ENCODE measurements at places on chromosomes 1 and 21.

GRCh38 chr1:88610687-88611086 lies 73.4 kb upstream of the PKN2 start:
- DNase-seq, result no peak

- DNase-seq, result no peak
These were observed 22.1 kb downstream of the TFB2M start for GRCh38 chr1:246544001-246544400.

DNA sequence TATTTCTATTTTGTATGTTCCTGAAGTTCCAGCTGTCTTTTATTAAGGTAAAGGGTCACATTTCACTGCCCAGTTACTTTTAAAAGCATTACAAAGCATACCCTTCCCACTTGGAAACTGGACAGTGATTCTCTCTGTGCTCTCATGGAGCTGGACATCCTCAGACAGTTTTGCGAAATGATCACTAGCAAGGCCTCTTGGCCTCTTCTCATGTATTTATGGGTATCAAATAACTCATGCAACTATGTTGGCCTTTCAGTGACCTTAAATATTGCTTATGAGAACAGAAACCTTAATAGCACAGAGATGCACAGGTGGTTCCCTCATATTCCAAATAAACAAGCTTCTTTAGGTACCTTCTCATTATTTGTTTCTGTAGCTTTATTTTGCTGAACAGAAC lies 7.9 kb upstream of the AMPD1 start:
- DNase-seq, result no peak

GRCh38 chr1:222654849-222655248 lies 37.0 kb downstream of the MIA3 start:
- DNase-seq, result no peak

GRCh38 chr1:6979003-6979613 lies 193.9 kb downstream of the CAMTA1 start:
- DNase-seq, result no peak

GRCh38 chr21:26888256-26888655 lies 43.0 kb upstream of the ADAMTS1 start:
- no peak for DNase-seq

DNA sequence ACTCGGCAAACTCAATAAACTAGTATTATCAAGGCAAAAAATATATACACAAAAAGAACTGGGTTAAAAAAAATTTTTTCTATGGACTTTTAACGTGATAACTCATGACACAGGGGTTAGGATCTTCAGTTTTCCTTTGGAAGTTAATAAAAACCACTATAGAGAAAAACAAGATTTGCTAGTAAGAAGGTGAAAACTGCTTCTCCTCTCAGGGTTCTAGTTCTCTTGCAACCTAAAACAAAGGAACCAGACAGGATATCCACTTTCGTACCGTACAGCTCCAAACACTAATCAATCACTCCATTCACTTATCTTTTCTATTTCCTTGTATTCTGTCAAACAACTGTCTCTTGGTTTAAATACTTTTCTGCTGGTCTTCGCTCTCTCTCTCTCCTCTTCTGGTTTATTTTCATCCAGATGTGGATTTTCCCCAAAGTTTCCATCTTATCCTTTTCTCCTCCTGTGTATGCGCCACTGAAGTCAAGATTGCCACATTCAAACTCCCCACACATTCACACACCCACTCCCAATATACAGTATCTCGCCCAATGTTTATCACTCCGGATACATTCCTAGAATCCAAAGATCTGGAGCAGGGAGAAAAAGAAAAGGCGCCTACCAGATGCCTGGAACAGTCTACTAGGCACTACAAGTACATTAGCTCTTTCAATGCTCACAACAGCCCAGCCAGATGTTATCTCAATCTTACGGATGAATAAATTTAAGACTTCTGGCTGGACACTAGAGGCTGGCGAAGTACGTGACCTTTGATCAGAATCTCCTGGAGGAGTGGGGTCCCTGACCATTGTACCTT lies 775 bp upstream of the PRPF38B start:
- DNase-seq, result no peak

DNA sequence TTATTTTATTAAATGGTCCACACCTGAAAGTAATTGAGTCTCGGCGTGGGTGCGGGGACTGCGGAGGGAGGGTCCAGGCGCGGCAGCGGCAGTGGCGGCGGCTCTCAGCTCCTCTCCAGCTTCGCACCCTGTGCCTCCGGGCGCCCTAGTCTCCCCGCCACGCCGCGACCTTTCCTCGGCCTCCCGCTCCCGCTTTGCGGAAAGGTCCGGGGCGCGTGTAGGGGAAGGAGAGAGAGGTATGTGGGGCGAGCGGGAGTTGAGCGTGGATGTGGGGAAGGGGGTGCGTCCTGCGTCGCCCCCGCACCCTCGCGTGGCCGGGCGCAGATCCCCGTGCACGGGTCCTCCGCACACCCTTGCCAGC lies 13.4 kb upstream of the ALX3 start:
- DNase-seq, result no peak

- no peak for DNase-seq
These were observed 41.4 kb downstream of the RNF187 start for GRCh38 chr1:228528612-228529011.

- no peak for DNase-seq
These were observed 38.4 kb upstream of the SAMSN1 start for GRCh38 chr21:14584357-14585095.

- DNase-seq, result no peak
These were observed 119.5 kb upstream of the COA6 start for GRCh38 chr1:234253732-234254131.

- DNase-seq, result no peak
These were observed 25.8 kb upstream of the BCAS2 start for GRCh38 chr1:114607223-114607622.

DNA sequence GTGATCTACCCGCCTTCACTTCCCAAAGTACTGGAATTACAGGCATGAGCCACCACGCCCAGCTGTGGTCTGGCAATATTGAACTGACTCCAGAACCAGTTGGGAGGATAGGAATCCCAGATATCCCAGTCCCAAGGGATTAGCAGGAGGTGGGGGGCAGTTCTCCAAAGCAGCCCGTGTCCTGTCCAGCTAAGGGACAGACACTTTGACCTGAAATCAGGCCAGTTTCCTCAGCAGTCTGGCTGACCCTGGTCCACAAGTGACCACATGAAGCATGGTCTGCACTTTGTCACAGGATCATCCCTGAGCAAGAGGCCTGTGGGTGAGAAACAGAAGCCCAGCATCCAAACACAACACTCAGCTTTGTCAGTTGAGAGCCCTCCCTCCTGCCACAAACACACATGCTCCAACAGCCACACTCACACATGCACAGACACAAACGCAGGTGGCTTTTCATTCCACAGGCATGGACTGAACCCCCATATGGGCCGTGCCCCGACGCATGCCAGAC lies 2.7 kb upstream of the FDPS start:
- no peak for DNase-seq

DNA sequence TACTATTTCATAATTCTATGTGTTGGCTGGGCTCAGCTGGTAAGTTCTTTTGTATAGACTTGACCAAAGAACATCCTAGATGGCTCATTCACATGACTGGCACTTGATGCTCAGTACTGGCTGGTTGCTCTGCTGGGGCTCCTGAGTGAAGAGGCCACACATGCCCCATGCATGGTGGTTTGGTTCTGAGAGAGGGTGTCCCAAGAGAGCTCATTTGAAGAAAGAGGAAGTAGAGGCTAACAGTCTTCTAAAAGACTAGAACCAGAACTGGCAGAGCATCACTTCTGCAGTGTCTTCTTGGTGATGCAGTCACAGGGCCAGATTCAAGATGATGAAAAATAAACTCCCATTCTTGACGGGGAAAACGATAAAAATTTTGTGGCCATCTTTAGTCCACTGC lies 5.2 kb upstream of the BACH1 start:
- DNase-seq, result no peak

GRCh38 chr1:182248721-182249120 lies 142.9 kb downstream of the GLUL start:
- DNase-seq, result no peak

DNA sequence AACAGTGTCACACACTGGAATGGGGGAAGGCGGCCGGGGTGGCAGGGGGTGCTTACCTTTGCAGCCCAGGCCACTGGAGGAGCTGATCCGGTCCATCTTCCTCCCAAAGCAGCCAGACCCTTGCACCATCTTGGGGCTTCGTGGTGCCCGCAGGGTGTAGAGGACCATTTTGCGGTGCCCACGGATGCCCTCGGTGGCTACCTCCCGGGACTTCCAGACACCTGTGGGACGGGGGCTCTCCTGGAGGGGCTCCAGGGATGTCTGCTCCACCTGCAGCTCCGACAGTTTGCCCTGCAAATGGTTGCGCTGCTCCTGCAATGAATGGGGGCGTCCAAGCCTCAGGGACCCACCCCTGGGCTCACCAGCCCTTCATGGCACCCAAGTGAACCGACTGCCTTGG lies 587 bp downstream of the NPPB start:
- no peak for DNase-seq

GRCh38 chr1:145983206-145983675 lies 13.1 kb downstream of the TXNIP start:
- no peak for DNase-seq

GRCh38 chr1:232262991-232263390 lies 366.9 kb downstream of the SIPA1L2 start:
- no peak for DNase-seq

GRCh38 chr1:205570173-205570501 lies 61.7 kb downstream of the ELK4 start:
- DNase-seq, result no peak

DNA sequence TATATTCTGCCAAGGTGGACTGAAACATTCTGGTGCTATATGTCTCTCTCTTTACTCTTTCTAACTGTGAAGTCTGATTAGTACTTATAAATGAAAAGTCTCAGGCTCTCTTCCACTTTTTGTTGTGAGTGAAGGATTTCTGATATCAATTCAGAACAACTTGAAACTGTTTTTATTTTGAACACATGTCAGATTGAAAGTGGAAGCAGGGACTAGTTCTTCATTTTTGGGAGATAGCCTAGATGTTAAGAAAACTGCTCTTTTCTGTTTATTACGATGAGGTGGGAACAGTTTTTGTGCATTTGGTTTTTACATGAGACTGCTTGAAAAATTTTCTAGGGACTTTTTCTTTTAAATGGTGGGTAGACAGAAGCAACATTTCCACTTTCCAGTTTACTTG lies 14.5 kb upstream of the GBP3 start:
- no peak for DNase-seq

GRCh38 chr1:44050261-44050660 lies 19.0 kb upstream of the SLC6A9 start:
- no peak for DNase-seq

DNA sequence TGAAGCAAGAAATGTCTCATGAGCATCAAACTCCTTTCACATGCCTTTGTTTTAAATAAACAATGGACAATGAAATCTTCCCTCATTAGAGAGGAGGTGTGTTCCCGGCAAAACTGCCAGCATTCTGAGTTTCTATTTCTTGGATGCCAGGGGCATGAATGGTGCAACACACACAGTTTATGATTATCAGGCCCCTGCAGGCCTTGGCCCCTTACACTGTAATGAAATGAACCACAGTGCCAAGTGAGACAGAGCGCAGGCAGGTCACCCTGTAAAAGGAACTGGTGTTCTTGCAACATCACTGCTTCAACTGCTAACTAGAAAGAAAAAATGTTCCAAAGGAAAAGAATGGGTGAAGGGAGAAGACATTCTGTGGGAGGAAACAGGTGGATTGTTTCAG lies 3.8 kb upstream of the PIGC start:
- no peak for DNase-seq

GRCh38 chr1:154360288-154360687 lies 35.0 kb downstream of the ATP8B2 start:
- DNase-seq, result no peak

GRCh38 chr21:15732290-15732995 lies 2.7 kb downstream of the USP25 start:
- peak; percentile 45 for DNase-seq

- DNase-seq, result no peak
These were observed 210.1 kb downstream of the FGGY start for GRCh38 chr1:59506952-59507351.

DNA sequence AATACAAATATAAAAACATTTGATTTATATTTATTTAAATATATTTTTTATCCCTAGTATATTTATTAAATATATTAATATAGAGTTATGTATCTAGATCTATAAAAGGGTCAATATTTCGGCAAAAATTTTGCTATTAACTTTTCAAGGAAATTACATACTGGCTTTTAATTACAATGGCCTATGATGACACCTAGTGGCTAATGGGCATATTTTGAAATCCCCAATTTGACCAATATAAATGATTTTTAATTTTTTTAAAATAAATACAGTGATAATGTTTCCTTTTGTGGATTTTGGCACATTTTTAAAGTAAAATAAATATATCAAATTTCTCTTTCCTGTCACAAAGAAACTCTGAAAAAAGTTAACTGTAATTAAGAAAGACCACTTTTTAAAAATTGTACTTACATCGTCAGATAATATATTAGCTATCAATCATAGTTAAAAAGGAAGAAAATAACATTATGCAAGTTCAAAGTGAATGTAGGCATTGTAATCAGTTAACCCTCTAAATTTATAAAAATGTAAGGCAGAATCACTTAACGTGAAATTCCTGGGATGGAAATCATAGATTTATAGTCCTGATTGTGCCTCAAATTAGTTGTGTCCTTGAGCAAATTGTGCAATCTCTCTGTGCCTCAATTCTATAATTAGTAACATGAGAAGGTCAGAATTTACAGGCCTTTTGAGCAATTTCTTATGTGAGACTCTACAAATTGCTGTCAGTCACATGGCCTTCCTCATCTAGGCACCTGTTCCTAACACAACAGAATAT lies 25.6 kb upstream of the RGS13 start:
- DNase-seq, result peak; percentile 36

DNA sequence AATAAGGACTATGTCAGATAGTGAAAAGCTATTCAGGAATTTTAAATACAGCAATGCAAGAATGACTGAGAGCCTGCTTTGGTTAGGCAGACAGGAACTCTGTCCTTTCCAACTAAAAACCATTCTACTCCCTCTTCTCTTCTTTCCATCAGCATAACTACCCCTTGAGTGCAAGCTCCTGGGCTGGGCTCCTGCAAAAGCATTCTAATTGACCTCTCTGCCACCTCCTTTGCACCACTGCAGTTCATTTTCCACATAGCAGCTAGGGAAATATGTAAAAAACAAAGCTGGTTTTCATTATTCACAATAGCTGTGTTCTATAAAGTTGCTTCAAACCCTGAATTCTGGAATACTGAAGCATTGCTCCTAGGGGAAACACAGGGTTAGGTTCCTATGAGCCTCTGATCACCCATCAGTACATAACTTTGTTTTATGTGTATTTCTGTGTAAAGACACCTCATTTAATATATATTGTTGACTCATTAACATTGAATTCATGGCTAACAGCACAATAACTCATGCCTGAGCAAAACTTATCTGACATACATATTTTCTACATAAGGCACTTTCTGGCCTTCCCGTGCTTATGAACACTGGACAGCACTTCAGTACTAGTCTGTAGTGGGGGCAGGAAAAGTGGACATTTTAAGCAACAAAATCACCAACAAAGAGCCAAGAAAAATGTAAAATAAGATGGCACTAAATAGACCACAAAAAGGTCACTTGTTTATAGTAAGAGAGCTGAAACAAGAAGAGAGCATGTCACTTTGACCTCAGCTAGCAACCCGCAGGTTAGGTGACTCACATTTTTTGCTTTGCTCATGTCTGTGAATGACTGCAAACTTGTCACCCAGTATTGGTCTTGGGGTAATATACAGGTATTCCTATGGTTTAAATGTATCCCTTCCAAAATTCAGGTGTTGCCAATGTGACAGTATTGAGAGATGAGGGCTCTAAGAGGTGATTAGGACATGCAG lies 57.9 kb upstream of the IRF2BP2 start:
- DNase-seq, result no peak

Data from HAP-1 (cell line).